M059J (cell line): ENCODE measurements at places on chromosomes 5 and 9.

DNA sequence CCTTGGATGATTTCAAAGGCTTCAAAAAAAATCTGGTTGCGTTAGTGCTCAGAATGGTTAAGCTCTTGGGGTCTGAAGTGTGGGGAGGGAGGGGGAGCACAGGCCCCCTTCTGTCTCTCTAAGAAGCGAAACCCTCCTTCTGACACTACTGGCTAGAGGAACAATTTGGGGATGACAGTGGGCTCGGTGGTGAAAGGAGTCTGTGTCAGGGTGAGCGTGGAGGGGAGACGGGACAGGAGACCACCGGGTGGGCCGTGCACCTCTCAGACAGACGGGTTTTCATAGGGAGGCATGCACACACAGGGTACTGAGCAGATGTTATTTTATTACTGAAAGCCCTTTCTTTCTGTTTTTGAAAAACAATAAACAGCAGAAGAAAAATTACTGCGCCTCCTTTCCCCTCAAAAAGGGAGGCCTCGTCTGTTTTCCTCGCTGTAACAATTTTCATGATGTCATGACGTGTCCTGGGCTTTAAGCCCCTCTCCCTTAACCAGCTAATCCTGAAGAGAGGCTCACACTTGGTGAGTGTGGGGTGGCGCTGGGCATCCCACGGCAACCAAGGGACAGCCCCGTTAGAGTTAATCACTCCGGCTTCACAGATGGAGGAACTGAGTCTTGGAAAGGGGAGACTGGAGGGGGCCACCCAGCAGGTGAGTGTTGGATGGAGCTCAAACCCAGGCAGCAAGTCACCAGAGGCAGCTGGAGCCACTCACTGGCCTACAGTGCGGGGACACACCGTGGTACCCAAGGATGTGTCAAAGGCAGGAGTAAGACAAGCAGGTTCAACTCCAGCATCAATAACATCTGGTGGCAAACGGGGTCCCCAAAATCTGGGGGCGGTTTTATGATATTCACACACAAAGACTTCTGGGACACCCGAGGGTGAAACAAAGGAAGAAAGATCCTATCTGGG lies 53.4 kb downstream of the PTCH1 start:
- no peak for DNase-seq

DNA sequence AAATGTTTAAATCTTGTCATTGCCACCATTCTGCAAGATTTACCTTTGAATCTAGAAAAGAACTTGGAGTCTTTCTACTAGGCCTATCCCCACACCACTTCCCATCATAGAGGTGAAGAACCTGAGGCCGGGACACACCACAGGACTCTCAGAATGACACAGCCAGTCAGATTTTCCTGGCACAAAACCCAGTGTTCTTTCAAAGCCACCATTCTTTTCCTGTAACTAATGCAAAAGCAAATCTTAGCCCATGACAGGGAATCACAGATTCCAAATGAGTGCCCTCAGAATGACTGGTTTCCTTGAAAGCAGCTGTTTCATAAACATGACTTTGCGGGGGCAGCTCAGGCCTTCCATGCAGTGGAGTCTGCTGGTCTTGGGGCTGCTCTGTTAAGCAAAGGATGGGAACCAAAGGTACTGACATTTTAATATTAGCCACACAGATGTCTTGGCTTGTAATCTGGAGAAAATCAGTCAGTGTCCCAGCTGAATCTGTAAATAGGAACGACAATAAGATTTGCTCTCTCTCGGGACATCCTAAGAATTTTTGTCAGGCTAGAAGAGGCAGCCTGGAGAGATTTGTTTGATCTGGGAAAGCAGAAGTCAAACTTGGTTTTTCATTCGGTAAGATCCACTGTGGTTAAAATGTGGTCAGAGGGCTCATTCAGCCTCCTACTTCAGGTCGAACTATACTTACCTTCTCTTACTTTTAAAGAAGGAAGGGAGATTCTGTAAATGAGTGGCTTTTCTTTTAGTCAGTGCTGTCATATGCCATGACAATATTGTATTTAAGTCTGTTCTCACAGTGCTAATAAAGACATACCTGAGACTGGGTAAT lies 115.1 kb downstream of the PALM2AKAP2 start:
- peak; percentile 90 for DNase-seq

GRCh38 chr5:178488696-178489095 lies 101.5 kb downstream of the COL23A1 start:
- DNase-seq = no peak

DNA sequence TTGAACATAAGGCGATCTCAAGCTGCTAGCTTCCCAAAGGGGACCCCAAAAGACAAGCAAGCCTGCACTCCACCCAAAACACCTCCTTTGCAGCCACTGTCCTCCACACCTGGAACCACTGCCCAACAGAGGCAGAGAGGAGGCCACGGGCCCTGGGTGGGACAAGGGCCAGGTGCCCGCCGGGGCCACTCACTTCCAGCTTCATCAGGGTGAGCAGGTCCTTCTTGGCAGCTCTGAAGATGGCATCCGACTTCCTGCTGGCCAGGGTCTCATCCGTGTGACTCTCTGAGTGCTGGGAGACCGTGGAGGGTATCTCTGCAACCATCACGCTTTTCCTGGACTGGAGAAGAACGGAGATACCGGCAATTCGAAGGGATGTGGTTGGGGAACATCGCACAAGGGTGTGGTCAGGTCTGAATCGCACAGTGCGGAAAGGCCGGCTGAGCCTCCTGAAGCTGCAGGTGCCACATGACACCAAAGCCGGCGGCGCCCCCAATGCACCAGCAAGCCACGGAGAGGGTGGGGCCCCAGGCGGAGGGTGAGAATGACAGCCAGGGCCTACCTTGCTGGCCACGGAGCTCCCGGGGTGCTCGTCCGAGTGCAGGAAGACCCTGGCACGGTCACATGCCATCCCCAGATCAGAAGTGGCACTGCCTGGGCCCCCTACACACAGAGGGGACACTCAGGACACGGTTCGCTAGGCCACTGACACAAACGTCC lies 44.6 kb downstream of the PNPLA7 start:
- no peak for DNase-seq

- DNase-seq = peak; percentile 37
These were observed 341.1 kb downstream of the ASTN2 start for GRCh38 chr9:117073539-117074341.

DNA sequence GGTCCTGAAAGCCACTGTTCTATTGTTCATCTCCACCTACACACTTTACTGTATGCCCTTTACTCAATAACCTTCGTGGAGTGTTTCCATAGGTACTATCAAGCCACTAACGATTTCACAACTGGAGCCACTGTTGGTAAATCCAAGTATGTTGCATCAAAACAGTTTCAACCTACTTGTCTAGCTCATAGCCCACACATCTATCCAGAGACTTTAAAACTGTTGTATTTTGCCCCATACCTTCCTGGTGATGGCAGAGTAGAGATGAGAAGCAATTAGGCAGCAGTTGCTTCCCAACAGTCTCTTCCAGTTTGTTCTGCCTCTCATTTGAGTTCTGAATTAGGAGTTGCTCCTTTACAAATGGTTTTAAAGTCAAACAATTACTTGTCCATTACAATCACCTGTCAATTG lies 607 bp downstream of the FAXDC2 start:
- DNase-seq = peak; percentile 8

DNA sequence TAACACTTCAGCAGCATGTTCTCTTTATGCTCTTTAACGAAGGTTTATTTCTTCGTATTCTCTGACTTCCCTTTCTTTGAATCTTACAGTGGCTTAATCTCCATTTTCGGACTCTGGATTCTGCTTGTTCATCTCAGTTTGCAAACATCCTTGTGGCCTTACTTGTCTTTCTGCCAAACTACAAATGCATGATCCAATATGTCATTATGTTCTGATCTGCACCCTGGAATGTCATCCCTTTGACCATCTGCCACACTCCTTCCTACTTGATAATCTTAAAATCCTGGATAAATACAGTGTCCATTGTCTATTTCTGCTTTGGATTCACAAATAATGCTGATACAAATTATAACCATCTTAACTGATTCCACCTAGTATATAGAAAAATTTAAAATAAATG lies 499.2 kb downstream of the CDH18 start:
- peak; percentile 18 for DNase-seq

GRCh38 chr9:6413365-6414246 lies 607 bp downstream of the UHRF2 start:
- no peak for DNase-seq

DNA sequence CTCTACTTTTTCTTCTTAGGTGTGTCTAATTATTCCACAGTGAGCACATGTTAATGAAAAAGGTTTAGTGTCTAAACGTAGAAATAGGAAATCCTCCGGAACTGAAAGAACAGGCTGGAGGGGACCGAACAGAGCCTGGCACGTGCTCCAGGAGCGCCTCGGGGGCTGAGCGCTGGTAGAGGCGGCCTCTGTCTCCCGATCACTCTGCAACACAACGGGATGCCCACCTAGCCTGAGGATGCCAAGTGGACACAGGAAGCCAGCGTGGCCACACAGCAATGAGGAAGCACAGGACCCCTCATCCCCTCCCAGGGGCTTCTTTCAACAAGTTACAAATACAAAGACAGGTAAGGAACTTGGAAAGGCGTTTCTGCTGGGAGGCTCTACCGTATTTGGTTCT lies 19.4 kb downstream of the TRIM7 start:
- DNase-seq = no peak

DNA sequence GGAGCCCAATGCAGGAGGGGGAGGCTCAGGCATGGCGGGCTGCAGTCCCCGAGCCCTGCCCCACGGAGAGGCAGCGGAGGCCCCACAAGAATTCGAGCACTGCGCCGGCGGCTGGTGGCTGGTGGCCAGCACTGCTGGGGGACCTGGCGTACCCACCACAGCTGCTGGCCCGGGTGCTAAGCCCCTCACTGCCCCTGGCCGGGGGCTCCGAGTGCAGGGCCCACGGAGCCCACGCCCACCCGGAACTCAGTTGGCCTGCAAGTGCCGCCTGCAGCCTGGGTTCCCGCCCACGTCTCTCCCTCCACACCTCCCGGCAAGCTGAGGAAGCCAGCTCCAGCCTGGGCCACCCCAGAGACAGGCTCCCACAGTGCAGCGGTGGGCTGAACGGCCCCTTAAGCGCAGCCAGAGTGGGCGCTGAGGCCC lies 780.3 kb downstream of the DTWD2 start:
- no peak for DNase-seq

DNA sequence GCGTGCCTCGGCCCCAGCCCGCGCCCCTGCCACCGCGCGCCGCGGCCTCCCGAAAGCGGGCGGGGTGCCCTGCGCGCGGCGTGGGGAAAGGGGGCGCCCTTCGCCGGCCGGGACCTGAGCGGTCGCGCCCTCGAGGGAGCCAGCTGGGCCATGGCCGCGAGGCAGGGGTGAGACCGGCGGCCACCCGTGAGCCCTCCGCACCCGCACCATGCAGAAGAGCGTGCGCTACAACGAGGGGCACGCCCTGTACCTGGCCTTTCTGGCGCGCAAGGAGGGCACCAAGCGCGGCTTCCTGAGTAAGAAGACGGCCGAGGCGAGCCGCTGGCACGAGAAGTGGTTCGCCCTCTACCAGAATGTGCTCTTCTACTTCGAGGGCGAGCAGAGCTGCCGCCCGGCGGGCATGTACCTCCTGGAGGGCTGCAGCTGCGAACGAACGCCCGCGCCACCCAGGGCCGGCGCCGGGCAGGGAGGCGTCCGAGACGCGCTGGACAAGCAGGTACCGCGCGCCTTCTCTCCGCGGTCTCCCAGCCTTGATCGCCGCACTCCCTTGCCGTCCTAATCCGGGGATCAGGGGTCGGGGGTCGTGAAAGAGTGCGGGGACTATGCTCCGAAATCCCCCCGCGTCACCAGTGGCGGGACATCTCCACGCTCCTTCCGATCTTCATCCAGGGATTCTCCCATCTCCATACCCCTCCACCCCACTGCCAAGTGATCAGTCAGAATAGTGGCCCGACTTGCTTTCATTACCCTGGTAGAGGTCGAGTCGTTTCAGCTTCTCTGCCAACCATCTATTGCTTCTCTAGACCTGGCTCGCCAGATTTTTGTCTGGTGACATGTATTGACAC lies 590 bp downstream of the RASGRF2 start:
- peak; percentile 35 for DNase-seq

GRCh38 chr9:14863402-14863801 lies 46.8 kb downstream of the FREM1 start:
- no peak for DNase-seq

DNA sequence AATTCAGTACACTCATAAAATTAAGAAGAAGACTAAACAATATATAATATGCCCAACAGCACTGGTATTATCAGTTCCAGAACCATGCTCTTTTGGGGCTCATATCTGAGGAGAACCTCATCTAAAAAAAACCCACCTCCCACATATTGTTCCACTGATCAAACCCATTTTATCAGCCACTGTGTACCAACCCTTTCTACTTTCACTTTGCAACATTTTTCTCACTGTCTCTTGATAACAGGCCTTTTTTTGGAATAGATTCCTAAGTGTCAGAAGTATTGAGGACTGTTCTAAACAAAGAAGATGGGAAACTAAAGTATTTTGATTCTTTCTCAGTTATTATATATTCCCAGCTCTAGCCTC lies 173.2 kb downstream of the GABRB2 start:
- DNase-seq = no peak

DNA sequence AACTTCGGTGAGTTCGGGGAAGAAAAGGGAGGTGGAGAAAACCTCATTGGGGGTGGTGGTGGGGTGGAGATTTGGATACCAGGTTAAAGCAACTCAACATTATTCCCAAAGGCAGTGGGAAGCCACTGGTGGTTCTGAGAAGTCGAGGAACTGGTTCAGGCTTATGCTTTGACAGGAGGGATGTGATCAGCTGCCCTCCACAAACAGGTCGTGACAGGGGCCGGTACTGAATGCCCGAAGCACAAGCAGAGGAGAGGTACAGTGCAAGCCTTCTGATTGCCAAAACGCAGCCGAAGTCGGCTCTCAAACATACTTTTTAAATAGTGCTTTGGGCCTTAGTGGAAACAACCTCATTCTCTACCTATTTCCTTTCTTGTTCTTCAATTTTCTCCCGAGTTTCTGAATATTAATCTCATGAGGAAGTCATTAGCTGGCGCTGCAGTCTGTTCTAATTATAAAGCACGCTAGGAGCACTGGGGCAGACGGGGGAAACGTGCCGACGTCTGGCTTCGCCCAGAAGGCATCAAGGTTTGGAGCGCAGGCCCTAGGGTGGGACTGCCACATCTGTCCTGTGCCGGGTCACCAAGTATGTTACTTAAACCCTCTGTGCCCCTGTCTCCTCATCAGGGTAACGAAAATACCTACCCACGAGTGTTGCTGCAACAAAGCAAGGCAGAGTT lies 27.3 kb downstream of the SHB start:
- DNase-seq = no peak

DNA sequence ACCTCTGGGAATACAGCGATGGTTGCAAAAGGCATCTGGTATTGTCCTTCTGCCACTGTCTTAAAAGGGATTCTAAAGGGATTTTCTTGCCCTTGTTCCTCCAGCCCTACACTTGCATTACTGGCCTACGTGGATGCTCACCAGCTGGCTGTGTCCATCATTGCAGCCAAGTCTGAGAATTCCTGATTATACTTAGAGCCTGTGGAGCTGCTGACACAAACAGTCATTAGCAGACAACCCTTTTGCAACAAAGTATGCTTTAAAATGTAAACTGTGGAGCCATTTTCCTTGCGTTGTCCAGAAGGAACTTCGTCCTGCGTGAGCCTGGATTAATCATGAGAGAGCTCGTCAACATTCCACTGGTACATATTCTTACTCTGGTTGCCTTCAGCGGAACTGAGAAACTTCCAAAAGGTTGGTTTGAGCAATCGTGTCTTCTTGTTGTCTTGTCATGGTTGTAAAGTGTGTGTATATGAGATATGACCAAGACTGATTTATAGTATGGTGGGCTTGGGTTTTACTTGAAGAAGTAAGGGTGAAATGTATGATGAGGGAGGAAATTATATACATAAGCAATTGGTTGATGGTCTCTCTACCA lies at the start of gene MUSK:
MUSK (plus strand) TSS at position 222 of the 598 bp plus-strand sequence; CDS start at position 336, 114 bp downstream.
- no peak for DNase-seq
